ENCODE measurements at places on chromosomes 1 and 21.

GRCh38 chr1:39981945-39982344 is 27.0 kb downstream of the MFSD2A start:
- no peak for DNase-seq

DNA sequence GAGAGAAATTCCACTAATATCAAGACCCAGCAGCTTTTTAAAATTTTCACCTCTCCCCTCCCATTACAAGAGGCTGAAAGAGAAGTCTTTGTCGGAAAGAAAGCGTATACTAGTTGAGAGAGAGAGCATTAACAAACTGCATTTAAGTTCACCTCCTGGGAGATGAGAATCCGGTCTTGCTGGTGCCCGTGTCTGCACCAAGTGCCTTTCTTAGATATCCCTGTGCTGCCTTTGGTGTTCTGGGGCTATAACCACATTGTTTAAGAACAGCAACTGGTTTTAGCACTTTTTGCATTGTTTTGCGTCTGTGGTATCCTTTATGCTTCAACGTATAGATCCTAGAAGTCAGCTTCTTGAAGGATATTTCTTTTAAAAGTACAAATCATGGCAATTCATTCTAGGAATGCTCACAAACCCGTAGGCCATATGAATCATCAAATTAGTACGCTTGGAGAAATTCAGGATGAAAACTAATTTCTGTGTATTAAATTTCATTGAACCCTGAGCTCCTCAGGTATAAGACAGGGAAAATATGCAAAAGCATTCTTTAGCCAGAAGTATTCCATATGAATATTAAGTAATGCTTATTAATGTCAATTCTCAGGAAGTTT is 3.4 kb upstream of the RPE65 start:
- no peak for DNase-seq

DNA sequence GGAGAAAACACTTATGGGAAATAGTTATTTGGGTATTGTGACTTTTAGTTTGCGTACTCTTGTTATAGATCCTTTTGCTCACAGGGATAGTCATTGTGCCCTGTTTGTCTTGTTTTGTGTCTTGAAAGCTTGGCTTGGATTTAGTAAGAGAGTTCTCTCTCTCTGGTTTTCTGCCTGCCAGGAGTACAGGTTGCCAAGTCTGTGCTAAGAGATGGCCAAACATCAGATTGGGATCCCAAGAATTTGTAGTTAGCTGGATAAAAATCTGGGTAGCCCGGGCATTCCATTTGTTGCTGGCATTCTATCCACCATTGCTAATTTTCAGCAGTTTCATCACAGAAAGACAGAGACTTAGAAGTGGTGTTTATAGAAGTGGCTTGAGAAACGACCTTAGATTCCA is 222.2 kb downstream of the NRIP1 start:
- DNase-seq: no peak

GRCh38 chr1:227127891-227128290 is 187.8 kb downstream of the COQ8A start:
- DNase-seq: no peak

DNA sequence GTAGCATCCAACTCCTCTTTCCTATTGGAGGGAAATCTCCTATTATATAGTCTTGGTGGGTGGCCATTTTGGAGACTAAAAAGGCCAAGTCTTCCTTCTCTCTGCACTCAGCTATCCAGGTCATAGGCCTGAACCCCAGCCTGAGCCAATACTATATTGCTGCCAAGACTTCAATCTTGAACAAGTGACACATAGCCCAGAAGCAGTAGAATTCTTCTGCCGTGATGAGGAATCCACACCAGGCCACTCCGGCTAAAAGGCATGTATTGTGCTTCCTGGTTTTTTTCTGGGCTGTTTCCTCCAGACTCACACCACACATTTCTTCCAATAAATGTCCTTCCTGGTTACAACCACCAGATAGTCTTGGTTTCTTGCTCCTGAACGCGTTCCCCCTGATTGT is 43.0 kb downstream of the ATF3 start:
- DNase-seq: no peak

DNA sequence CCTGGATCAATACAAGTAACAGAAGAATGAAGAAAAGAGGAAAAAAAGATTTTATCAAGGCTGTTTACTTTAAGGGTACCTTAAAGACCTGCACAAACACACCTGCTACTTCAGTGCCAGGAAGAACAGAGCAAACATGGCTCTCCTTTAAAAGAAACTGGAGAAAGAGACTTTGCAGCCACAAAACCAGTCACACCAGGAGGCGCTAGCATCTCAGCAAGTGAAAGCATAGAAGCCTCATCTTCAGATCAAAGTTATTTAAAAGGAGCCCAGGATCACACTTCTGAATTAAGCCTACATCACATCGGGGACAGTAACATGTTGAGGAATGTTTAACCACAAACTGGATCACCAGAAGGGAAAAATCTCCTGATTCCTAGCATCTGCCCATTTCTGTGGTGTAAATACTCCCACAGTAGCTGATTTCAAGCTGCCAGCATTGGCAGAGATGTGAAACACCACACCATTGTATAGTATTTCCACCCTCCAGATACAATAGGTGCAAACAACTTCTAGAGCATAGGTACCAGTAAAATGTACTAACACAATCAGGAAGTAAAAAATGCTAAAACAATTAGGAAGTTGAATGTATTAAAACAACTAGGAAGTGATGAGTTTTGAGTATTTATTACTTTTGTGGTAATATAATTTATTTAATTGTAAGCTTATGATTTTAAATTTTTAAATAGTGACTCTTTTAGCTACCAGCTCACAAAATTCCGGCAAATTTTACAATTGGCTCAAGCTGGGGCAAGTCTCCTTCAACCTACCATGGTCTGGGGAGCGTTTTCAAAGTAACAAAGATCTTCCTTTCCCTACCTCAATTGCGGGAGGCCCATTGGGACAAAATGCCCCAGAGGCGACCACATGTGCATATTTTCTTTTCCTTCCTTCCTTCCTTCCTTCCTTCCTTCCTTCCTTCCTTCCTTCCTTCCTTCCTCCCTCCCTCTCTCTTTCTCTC is 105.3 kb upstream of the CLDN14 start:
- no peak for DNase-seq

DNA sequence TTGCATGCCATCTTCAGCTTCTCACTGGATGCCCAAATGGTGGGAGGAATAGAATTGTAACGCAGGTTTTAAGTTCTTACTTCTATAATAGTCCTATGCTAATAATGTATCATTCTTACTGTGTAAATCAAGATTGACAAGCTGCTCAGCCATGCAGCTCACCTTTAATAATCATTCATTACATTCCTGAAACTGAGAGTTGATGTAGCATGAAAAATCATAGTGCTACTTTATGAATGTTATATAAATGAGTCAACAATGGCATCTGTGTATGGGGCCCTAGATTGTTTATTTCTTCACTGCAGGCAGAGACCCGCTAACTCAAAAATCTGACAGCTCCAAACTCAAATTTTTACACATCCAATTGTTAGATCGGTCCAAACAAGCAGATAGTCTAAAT is 34.4 kb downstream of the FH start:
- DNase-seq: no peak

Data from stimulated activated CD8-positive, alpha-beta memory T cell treated with anti-CD3 and anti-CD28 coated beads, Interleukin-4, amount 100 ng/mL, for 1 hour (primary cell).